NCI-H526 (cell line): ENCODE measurements at places on chromosomes 16 and 17.

- no peak for DNase-seq
Measured at GRCh38 chr17:2071455-2072281, 16.8 kb downstream of the HIC1 start.

DNA sequence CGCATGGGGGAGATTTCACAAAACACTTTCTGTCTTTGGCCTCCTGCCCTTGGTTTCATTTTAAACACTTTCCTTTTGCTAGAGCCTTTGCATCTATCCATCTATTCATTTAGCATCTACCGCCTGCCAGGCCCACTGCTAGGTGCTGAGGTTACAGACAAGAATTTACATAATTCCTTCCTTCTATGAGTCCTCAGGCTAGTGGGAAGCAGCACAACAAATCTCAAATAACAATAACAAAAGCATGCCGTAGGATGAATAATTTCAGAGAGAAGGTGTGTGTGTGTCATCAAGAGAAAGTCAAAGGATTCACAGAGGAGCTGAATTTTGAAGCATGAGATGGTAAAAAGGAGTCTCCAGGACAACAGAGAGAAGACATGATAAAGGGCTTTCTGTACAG, 6.1 kb upstream of the SLC46A1 start:
- DNase-seq: peak; percentile 34

- no peak for DNase-seq
Measured at GRCh38 chr17:38942696-38943334, 17.4 kb downstream of the LASP1NB start.

DNA sequence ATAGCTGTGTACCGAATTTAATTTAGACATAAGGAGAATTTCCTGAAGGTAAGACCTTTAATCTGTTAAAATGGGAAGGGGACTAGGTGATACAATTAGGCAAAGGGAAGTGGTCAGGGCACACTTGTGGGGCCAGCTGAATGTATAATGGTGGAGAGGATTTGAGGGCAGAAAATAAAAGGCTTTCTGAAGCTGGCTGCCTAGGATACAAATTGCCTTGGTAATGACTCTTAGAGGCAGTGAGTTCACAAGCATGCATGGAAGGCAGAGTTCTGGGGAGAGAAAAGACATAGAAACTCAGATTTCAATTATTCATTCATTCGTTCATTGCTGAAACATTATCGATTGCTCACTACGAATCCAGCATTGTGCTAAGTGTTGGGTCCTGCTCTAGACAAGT, 12.4 kb upstream of the NFAT5 start:
- DNase-seq: no peak

- DNase-seq: no peak
Measured at GRCh38 chr16:5315914-5316313, 218.3 kb upstream of the EEF2KMT start.

DNA sequence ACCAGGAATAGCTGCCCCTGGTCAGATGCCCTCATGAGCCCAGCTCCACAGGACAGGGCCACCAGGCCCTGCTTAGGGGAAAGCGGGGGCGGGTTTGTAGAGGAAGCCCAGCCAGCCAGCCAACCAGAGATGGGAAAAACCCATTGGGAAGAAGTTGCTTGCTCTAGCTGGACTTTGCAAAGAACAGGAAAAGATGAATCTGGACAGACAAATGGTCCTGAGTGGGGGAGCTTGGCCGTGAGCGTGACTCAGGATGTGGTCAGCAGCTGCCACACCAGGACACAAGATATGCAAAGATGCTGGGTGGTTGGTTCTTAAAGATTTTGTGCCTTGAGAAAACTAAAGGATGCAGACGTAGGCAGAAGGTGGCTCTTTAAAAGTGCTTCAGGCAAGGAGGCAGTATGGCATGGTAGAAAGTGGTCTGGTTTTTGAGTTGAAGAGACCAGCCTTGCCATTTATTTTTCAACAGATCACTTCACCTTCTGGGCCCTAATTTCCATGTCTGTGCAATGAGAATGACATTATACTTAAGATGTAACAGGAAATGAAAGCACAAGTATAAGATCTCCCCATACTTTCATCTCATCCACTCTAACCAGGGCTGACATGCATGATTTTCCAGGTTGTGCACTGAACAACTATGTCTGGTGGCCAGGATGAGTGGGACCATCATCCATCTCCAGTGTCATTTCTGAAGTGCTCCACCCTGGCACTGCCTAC, 27.8 kb upstream of the HEATR6 start:
- DNase-seq: no peak

GRCh38 chr17:81566461-81567126, 14.4 kb upstream of the FAAP100 start:
- no peak for DNase-seq

- DNase-seq: no peak
Measured at GRCh38 chr17:35545150-35545549, 7.7 kb upstream of the SLFN12L start.

- DNase-seq: no peak
Measured at GRCh38 chr17:72795941-72796340, 296.5 kb downstream of the SLC39A11 start.

- DNase-seq: no peak
Measured at GRCh38 chr17:17682293-17682736, 1.1 kb downstream of the RAI1 start.

- no peak for DNase-seq
Measured at GRCh38 chr16:76835779-76836300, 355.1 kb upstream of the MON1B start.

GRCh38 chr16:56763291-56763916, 33.5 kb downstream of the NUP93 start:
- no peak for DNase-seq

GRCh38 chr17:26818736-26819135, 475.2 kb upstream of the WSB1 start:
- DNase-seq: no peak

DNA sequence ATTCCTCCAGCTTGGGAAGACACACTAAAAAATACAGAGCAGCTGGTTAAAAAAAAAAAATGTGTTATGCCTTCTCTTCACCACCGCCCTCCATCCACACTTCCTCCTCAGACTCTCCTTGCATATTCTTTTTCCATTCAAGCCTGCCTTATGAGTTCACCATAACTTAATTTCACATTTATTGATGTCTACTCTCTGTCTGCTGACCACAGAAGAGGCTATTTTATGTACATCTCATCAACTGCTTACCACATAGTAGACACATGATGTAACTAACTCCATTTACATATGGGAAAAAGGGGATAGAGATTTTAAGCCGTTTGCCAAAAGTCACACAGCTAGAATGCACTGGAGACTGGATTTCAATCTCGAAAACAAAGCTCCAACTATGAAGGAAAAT, 409.8 kb downstream of the CDH11 start:
- no peak for DNase-seq

DNA sequence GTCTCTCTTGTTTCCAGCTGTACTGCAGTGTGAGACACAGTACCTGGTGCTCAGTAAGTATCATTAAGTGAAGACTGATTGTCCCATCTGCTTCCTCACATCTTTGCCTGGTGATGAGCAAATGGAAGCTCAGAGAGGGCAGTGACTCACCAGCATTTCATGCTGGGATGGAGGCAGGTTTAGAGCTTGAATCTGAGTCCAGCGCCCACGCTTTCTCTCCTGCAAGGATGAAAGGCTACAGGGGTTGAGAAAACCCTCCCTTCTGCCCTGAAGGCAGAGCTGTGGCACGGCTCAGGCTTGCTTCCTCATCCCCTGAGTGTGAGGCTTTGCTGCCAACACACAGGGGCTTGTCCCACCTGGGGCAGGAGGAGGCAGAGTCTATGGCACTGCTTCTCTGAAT, 1.5 kb upstream of the RNF112 start:
- DNase-seq: no peak

- DNase-seq: no peak
Measured at GRCh38 chr17:76594690-76595089, 9.0 kb upstream of the ST6GALNAC2 start.

GRCh38 chr16:67541391-67542263, 13.0 kb downstream of the RIPOR1 start:
- DNase-seq: no peak

GRCh38 chr17:41392278-41392677, 5.1 kb downstream of the KRT31 start:
- DNase-seq: no peak

DNA sequence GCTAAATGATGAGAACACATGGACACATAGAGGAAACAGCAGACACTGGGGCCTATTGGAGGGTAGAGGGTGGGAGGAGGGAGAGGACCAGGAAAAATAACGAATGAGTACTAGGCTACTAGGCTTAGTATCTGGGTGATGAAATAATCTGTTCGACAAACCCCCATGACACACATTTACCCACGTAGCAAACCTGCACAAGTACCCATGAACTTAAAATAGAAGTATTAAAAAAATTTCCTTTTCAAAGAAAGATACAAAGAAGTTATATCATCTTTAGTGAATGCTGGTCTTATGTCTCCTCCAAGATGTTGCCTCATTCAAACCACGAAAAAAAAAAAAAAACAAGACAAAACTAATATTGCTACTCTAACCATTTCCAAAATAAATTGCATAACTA, 31.7 kb downstream of the MBTD1 start:
- no peak for DNase-seq

DNA sequence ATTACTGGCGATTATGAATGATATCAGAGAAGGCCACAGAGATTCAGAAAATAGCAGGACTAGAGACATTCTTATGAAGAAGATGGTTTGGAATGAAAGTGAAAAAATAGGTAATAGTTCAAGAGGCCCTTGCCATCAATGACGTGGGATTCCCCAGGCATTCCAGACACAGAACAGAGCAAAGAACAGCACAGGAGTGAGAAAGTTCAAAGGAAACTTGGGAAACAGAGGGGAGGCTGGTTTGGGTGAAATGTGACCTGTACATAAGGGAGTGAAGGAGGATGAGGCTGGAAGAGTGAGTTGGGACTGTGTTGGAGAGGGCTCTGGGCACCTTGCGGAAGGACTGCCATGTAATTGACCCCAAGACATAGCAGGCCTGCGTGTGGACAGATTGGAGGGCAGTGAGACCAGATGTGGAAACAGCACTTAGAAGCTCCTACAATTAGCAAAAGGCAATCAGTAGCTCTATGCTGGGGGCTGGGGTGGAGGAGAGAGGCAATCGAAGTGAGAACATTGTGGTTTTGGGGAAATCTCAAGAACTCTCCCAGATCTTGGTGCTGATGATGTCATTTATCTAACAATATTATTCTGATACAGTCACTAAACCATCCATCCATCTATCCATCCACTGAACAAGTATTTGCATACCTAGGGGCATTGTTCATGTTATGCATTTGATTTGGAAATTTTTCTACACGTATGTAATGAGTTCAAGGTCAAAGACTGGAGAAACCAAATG, 365.3 kb upstream of the ZFHX3 start:
- DNase-seq: peak; percentile 8

DNA sequence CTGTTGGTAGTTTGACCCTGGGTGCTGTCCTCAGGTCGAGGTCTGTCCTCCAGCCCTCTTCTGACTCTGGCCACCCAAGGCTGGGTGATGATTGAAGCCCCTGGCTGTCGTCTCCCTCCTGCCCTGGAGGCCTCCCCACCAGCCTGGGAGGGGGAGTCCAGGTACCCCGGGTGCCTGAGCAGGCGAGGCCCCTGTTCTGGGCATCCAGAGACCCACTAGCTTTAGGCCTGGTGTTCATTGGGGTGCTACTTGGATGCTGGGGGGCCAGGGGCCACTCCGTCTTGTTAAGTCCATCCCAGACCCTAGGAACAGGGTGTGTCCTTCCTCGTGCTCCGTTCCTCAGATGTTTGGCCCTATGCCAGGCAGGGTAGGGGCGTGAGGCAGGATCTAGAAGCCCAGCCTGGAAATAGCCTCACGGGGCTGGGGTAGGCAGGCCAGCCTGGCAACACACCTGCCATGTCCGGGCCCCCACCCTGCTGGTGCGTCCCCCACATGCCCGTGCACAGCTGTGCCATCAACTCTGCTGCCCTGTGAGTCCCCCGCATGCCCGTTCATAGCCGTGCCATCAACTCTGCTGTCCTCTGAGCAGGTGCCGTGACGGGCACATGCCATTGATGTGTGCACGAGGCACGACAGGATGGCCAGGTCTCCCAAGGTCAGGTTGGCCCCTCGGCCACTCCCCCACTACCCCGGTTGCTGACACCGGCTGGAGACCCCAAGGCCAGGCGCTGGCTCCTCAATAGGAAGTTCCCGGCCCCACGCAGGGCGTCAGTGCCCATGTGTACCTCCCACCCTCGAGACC, 36.9 kb downstream of the GINS2 start:
- DNase-seq: no peak

- DNase-seq: no peak
Measured at GRCh38 chr17:60305141-60305540, 86.8 kb downstream of the USP32 start.

DNA sequence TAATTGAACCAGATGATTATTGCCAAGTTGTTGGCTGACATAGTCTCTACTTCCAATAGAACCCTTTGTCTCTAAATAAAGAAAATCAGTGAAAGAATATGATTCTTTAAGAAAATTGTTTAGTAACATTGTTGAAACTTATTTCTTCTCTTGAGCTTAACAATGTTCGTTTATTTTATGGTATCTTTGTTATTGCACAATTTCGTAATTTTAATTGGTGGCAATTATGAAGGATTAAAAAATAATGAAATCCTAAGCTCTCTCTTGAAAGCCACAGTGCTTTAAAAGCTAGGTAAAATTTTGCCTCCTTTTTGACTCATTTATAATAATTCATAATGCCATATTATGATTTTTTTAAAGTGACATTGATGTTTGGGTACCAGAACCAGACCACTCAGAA, 149.0 kb upstream of the RBL2 start:
- no peak for DNase-seq

- no peak for DNase-seq
Measured at GRCh38 chr17:74779948-74780400, 3.8 kb upstream of the NAT9 start.

- no peak for DNase-seq
Measured at GRCh38 chr17:48554412-48555257, 9.7 kb upstream of the HOXB2 start.

DNA sequence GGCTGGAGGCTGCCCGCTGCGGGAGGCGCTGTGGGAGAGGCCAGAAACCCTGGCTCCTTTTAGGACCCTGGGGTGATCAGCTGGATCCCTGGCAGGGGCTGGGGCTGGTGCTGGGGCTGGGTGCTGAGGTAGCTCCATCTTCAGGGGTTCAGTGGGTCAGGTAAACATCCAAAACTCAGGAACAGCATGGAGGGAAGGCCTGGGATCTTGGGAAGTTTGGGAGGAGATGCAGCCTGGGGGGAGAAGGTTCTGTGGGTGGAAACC, 21.0 kb downstream of the ADGRG5 start:
- DNase-seq: no peak

DNA sequence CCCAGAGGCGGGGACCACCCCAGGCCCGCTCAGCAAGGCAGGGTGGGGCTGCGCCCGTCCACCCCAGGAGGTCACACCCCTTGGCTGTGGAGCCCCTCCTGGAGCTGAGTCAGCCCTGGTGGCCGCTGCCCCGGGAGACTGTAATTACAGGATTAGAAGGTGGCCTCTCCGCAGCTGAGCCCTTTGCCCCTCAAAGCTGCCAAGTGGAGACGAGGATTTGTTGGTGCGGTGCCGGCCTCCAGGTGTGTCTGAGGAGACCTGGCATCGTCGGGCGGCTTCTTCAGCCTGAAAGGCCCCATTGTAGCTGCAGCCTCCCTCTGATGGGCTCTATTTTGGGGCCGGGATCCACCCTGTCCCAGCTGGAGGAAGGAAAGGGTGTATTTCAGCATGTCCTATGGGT, 22.7 kb upstream of the SPNS2 start:
- DNase-seq: no peak

GRCh38 chr17:63452962-63453551, 7.0 kb upstream of the CYB561 start:
- no peak for DNase-seq

- DNase-seq: no peak
Measured at GRCh38 chr17:7647018-7647417, 3.7 kb upstream of the ATP1B2 start.

- peak; percentile 73 for DNase-seq
Measured at GRCh38 chr16:80299416-80299815, 241.4 kb upstream of the DYNLRB2 start.
